Nucleus accumbens (tissue), 56 donors: ENCODE measurements at places on chromosomes 11 and 22.

DNA sequence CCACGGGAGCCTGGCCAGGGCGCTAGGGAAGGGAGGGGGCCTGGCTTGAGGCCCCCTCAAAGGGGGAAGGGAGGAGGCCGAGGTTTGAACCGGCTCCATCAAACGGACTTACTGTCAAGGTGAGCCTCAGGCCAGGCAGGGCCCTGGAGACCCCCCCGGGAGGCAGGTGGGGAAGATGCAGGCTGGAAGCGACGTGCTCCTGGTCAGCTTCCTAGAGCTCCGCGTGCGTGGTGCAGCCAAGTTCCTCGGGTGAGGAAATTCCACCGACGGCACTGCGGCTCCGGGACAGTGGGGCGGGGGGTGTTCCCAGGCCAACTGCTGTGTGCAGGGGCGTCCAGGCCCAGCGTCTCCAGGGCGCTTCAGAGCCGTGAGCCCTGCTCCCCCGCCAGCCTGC is 7.2 kb upstream of the TRABD start:
- no peak for DNase-seq

GRCh38 chr11:117437041-117437790 is 109.6 kb downstream of the CEP164 start:
- no peak for DNase-seq

DNA sequence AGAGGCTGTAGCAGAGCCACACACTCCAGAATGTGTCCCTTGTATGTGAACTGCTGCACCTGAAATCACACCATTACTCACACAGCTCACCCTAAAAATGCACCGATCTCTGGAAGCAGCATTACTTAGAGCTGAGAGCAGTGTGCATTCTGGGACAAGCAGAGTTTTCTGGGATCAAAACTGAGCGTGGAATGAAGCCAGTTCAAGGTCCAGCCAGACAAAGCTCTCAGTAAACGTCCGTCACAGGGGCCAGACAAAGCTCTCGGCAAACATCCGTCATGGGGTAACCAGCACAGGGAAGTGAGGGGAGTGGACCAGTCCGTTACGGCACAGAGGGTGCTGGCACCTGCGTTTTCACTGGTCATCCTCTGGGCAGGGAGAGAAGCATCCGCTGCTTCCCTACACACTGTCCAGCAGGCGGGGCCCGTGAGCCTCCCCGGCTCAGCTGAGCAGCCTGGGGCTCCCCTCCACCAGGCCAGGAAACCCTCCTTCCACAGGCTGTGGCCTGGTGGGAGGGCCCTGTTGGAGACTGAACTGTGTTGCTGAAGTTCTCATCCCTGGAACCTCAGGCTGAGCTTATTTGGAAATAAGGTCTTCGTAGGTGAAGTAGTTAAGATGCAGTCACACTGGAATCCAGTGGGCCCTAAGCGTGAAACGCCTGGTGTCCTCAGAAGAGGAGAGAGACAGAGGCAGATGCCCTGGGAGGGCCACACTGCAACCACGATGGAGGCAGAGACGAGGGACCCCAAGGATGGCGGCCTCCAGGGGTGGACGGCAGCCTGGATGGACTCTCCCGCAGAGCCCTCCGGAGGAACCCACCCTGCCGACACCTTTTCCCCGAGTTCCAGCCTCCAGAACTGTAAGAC is 883.9 kb downstream of the BRD1 start:
- peak; percentile 54 for DNase-seq

DNA sequence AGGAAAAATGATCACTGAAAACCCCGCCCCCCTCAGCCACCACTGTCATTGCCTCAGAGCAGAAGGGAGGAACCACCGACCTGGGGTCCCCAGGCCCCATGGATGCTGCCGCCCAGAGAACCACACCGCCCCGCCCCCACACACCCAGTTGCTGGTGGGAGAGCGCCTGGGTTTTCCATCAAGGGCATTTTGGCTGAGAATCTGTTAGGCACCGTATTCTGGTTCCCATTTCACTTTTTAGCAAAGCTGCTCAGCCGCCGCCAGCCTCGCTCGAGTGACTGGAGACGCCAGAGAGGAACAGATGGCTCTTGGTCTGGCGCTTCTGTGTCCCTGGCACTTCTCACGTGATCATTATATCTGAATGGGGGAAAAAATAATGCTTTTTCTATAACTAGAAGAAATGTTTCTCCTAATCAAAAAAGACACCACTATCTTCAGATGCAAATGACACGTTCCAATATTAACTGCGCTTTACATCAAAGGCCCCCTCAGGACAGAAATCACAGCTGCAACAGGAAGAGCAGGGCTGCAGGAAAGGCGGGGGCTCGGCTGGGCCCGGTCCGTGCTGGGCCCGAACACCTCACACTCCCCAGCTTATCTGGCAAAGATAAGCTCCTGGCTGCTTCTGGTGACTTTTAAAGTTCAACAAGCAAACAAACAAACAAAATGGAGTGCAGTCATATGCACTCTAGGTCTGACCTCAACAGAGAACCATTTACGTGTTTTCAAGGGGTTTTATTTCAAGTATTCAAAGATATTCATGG is 149.8 kb downstream of the MPPED1 start:
- no peak for DNase-seq

GRCh38 chr22:27274770-27275449 is 526.6 kb downstream of the MN1 start:
- DNase-seq: no peak

DNA sequence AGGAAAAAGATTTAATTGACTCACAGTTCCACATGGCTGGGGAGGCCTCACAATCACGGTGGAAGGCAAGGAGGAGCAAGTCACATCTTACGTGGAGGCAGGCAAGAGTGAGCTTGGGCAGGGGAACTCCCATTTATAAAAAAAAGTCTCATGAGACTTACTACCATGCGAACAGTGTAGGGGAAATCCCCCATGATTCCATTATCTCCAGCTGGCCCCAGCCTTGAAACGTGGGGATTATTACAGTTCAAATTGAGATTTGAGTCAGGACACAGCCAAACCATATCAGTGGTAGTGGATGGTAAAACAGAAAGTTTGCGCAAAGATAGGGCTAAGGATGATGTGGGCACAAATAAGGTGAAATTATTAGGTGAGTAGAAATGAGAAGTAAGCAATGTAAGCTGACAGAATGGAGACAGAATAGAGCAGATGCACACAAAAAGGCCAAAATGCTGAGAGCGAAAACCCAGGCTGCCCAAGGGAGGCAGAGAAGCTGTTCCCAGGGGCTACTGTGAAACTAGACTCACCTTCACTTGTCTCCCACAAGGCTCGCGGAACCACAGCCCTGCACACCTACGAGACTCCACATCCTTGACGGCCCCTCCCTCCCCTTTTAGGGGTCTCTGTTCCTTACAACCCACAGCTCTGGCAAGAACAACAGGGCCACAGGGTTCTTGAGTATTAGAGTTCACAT is 377.6 kb downstream of the CADM1 start:
- DNase-seq: no peak

DNA sequence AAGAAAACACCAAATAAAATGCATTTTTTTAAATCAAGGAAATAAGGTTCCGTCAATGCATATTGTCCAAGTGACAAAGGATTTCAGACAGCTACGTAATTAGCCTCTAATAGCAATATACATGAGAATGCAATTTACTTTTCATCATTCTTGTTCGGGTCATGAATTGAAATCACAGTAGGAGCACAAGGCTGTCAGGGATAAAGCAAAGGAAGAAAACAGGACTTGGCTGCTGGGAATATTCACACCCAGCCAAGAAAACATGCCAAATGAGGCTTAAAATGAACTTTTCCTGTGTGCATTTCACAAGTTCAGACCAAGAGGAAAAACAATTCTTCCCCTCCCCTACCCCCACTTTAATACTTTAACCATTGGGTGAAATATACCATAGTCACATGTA is 188.6 kb downstream of the CWF19L2 start:
- DNase-seq: no peak

DNA sequence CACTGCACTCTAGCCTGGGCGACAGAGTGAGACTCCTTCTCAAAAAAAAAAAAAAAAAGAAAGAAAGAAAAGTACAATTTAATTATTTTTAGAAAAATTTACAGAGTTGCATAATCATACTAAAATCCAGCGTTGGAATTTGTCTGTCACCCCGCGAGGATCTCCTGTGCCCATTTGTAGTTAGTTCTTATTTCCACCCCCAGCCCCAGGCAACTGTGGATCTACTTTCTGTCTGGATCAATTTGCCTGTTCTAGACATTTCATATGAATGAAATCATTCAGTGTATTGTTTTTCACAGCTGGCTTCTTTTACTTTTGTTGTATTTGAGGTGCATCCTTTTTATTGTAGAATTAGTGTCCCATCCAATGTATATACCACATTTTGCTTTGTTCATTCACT is 102.6 kb upstream of the RASSF10 start:
- no peak for DNase-seq

DNA sequence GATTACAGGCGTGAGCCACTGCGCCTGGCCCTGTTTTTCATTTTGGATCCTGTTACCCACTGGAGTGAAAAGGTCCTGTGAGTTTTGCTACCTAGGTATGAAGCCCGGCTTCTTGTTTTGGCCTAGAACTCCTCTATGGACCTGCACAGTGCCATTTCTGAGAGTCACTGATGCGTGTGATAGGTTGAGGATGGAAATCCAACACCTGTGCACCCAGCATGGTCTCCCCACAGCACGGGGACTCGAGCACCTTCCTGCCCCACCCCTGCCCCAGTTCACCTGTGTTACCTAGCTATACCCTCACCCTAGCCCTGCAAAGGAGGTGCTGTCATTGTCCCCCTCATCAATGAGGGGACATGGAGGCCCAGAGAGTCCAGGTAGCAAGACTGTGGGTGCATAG is 5.1 kb downstream of the FBLN1 start:
- DNase-seq: no peak

DNA sequence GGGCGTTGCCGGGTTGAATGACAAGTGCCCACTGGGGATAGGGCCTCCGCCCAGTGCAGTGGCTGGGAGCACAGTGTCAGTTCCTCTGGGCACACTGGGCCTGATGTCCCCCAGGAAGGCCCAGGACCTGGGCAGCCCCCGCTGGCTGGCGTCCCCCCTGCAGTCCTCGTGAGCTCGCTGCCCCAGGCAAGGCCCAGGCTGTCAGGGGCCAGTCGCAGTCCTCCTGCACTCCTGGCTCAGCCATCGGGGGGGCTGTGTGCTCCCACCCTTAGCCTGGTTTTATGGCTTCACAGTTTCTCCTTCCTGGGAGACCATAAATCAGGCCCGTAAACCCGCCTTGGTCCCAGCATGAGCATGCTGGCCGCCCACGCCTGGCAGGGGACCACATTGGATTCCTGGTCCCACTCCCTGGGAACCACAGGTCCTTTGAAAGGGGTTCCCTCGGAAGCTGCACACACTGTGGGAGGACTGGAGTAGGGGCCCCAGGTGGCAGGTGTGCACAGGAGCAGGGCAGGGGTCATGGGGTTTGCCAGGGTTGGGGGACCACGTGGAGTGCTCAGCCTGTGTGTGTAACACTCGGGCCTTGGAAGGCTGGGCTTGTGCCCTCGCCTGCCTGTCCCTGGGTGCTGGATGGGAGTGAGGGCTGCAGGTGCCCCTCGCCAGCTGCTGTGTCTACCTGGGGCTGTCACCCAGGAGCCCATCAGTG is 113.6 kb downstream of the KCNQ1OT1 start:
- DNase-seq: no peak

DNA sequence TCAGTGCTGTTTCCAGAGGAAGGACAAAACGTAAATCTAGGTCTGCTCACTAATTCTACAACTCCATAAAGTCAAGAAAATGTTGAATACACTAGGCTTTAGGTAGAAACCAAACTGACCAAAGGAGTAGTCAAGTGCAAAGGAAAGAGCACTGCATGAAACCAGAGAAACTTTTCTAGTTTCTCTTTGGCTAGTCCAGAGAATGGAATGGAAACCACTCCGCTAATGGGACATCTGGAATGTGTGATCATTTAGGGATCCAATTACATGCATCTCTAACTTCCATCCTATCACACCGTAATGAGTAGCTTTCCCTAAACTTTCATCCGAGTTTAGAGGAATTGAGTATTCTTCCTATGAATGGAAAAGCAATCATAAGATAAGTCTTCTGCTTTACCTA is 2.4 kb downstream of the OR52M1 start:
- DNase-seq: no peak

GRCh38 chr11:58787903-58788302 is 56.2 kb upstream of the GLYAT start:
- DNase-seq: no peak
